ENCODE measurements at places on chromosomes 16 and 17. TPM values are rescaled to one million over a fixed set of nuclear protein-coding genes. Genes with fewer than 3 reads are reported as not detected.

The CNTD1 gene
- not detected for total RNA-seq

DNA sequence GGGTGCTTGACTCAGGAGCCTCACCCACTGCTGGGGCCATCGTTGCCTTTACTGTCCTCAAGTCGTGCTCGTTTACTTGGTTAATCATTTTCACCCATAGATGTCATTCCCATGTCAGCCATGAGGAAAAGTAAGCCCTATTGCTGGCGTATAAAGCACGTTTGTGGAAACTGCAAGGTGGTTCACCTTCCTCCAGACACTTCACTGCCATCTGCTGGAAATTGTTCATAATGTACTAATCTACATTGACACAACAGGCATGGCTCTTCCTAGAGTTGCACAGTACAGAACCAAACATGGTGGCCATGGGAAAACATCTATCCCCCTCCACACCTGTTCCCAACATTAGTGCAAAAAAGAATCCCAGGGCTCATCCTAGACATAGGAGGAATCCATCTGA, 116.6 kb downstream of the ZNF18 start:
- no peak overlapping the region for H3K27ac ChIP-seq
- H3K4me3 ChIP-seq, result no peak overlapping the region
- H3K27me3 ChIP-seq, result no peaks in the 10 kb centered on the region
- DNase-seq, result no peak
- H3K4me1 ChIP-seq, result no peaks in the 10 kb centered on the region

The PRR35 gene
- total RNA-seq, result not detected

The ATAD5 gene
- total RNA-seq, result 0.82 TPM

The MAPK7 gene
- 22.4 TPM for total RNA-seq

The SOX9 gene
- 2.1 TPM for total RNA-seq

The HOXB3 gene
- 30.0 TPM for total RNA-seq

DNA sequence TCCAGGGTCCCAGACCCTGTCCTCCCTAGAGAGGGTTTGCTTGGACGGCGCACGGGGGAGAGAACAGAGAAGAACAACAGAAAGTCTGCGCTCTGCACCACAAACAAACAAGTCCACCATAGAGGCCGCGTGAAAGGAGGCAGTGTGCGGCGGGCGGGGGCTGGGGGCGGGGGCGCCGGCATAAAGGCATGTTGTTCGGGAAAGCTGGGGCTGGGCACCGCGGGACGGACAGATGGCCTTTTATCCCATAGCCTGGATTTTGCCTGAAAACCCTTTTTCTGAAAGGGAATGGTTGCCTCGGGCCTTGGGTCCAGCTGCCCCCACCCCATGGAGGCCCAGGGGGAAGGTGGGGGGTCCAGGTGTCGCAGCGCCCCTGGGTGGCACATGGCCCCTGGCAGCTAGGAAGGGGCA, 26.0 kb downstream of the FA2H start:
- no peak overlapping the region for H3K4me3 ChIP-seq
- peak overlapping the region; percentile 14 for H3K27ac ChIP-seq
- no peaks in the 10 kb centered on the region for H3K36me3 ChIP-seq

- DNase-seq, result no peak
- no peak overlapping the region for H3K27ac ChIP-seq
- no peaks in the 10 kb centered on the region for H3K36me3 ChIP-seq
These were observed 4.7 kb downstream of the ZPBP2 start for GRCh38 chr17:39872751-39873150.

DNA sequence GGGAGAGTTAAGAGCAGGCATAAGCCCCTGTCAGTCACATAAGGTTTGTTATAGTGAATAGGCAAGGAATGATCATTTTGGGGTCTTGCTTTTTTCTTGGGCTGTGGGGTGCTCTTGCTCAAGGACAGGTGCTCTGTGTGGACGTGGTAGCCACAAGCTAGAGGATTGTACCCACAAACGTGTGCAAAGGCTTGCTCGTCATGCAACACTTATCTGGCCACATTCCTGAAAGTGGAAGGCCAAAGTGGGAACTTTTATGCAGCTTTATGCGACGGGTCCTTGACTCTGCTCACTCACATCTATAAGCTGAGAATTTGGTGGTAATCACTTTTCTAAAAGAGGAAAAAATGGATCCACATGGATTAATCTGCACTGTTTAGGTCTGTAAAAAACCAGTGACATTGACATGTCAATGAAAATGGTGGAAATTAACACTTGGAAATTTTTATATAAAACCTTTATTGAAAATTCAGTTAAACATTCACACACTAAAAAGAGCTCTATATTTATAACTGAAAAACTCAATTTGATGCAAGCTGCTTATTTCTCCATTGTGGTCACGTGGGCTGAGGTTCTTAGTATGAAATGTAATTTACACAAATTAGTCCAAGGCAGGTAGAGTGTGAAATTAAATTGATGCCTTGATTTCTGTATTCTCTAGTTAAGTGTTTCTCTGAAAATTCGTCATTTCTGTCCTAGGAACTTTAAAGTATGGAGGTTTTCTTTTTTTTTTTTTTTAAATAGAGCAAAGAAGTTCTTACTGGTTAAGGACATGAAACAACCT, 162.3 kb downstream of the MSI2 start:
- H3K4me1 ChIP-seq, result no peaks in the 10 kb centered on the region
- H3K27me3 ChIP-seq, result no peaks in the 10 kb centered on the region
- H3K4me3 ChIP-seq, result no peak overlapping the region
- H3K27ac ChIP-seq, result no peak overlapping the region

The TMC5 gene
- total RNA-seq, result 0.83 TPM

GRCh38 chr17:74190154-74190553, 13.3 kb upstream of the RPL38 start:
- H3K27ac ChIP-seq, result no peak overlapping the region
- H3K4me1 ChIP-seq, result no peaks in the 10 kb centered on the region
- no peaks in the 10 kb centered on the region for H3K36me3 ChIP-seq
- no peak overlapping the region for H3K4me3 ChIP-seq
- DNase-seq, result no peak

DNA sequence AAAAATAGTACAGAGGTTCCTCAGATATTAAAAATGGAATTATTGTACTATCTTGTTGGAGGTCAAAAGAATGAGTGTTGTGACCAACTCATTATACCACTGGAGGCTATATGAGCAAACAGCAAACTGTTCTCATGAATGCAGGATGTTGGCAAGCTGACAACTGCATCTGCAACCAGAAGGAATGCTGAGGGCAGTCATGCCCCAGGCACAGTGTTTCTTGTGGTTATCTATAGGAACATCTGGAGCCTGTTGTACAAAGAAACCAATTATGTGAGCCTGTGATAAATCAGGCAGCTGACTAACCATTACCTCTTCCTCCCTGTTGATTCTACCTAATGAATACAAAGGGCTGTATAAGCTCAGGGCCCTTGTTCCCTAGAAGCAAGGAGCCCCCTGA, 2057.1 kb downstream of the TP53TG3F start:
- H3K4me3 ChIP-seq, result no peak overlapping the region
- no peak overlapping the region for H3K27ac ChIP-seq
- no peaks in the 10 kb centered on the region for H3K36me3 ChIP-seq
- DNase-seq, result no peak
- no peaks in the 10 kb centered on the region for H3K27me3 ChIP-seq

The TBC1D3E gene
- not detected for total RNA-seq

DNA sequence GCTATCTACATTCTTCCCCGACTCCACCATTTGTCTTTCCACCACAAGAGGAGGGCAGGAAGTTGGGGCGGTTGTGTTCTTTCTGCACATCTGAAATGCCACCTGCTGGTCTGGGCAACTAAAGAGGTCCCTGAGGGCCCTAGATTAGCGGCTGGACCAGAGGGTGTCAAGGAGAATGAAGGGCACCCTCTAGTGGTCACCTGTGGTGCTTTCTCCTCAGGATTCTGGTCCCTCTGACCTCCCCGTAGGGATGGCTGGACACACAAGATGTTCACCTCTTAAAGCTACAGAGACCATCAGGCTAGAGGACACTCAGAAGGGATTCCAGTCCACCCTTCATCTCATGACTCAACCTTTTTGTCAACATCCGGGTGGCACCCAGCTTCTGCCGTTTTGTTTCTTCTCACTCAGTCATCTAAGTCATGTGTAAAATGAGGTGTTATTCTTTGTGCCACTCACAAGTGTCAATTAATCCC, 2.9 kb upstream of the SCIMP start:
- H3K36me3 ChIP-seq, result no peaks in the 10 kb centered on the region
- no peak for DNase-seq
- no peaks in the 10 kb centered on the region for H3K27me3 ChIP-seq
- no peaks in the 10 kb centered on the region for H3K4me1 ChIP-seq
- no peak overlapping the region for H3K4me3 ChIP-seq

DNA sequence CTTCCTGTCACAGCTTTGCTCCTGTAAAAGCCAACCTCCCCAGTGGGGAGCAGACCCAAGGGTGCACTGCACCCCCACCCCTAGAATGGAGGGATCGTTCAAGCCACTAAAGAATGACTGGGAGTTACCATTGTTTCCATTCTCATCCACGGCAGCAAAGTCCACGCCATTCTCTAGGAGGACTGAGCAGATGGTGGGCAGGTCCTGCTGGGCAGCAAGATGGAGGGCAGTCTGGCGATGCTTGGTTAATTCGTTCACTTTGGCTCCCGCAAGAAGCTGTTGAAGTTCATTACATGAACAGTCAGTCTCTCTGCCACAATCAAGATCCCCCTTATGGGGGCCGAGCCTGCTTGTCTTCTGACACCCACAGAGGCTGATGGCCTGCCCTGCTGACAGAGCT, 30.8 kb downstream of the CYB5D2 start:
- peaks cover 90% of the 10 kb centered on the region for H3K36me3 ChIP-seq
- H3K27me3 ChIP-seq, result no peaks in the 10 kb centered on the region
- H3K4me3 ChIP-seq, result no peak overlapping the region
- no peaks in the 10 kb centered on the region for H3K4me1 ChIP-seq

DNA sequence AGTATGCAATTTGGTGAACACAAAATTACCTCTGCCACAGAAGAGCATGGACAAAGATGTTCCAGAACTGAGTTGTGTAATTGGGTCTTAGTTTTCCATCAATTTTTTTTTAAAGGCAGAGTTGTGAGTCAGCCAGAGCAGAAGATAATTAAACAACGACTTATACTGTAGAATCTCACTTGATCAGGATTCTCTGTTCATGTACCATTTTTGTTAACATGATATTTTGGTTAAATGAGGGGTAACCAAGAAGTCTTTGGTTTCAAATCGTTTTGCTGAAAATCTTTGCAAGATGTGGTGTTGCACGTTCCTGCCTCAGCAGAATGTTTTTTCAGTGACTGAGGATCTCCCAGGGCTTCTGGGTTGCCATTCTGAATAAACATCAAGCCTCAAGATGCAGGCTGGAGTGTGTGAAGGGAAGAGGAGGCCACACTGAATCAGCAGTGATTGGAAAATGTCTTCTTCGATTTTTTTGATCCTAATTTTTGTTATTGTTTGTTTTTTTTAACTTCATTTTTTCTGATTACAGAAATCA, 232.6 kb upstream of the IRX3 start:
- no peaks in the 10 kb centered on the region for H3K36me3 ChIP-seq
- no peak for DNase-seq
- no peak overlapping the region for H3K27ac ChIP-seq
- H3K27me3 ChIP-seq, result no peaks in the 10 kb centered on the region

DNA sequence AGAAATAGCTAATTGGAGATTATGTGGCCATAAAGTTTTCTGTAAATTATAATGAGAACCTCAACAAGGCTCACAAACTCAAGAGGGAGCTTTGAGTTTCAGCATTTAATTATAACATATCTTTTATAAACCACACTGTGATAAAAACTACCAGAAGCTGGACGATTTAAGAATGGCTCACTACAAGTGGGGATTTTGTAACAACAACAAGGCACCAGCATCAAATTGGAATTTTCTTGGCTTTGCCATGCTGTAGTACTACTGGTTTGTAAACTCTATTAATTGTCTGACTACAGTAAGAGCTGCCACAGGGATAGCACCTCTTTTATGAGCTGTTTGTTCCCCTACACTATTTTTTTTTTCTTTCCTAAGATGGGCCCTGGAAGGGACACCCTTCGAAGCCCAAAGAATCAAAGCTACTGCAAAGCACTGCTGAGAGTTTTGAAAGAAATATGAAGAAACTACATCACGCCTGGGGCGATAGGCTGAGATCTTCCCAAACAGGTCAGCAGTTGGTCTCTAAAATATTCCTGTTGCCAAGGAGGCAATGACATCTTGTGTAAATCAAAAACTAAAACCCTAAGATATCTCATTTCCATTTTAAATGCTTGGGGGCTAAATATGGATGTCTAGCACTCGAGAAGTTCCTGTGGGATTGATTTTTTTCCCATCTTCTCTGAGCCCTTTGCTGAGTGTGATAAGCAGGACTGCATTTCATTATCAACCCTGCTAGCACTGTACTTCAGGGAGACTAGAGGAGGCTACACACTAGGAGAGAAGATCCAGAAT, 40.9 kb downstream of the SKAP1 start:
- no peaks in the 10 kb centered on the region for H3K4me1 ChIP-seq
- DNase-seq, result no peak
- no peaks in the 10 kb centered on the region for H3K36me3 ChIP-seq
- no peak overlapping the region for H3K27ac ChIP-seq
- no peaks in the 10 kb centered on the region for H3K27me3 ChIP-seq

DNA sequence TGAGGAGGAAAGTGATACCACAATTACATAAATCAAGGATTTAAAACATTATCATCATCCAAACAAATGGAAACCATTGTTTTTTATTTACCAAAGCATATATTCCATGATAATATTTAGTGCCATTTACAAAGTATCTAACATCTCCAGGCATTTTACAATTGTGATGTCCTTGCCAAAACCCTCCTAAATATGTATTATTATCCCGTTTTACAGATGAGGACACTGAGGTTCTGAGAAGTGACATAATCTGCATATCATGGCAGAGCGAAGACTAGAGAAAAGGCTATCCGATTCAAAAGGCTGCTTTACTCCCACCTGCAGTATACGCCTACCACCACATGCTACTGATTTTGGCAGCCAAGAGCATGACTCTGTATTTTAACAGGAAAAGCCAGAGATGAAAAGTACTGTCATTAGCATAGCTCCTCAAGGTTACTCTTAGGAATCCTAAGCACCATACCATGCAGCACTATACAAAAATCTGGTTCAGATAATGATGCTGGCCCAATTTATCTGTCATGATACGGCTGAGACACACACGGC, 301.4 kb downstream of the CA10 start:
- no peak overlapping the region for H3K27ac ChIP-seq
- H3K36me3 ChIP-seq, result no peaks in the 10 kb centered on the region
- H3K4me1 ChIP-seq, result no peaks in the 10 kb centered on the region
- DNase-seq, result no peak
- H3K4me3 ChIP-seq, result no peak overlapping the region

The KRT17 gene
- total RNA-seq, result 1.2 TPM

GRCh38 chr16:79250502-79251098, 349.9 kb downstream of the MAF start:
- peaks cover 15% of the 10 kb centered on the region for H3K4me1 ChIP-seq
- DNase-seq, result no peak
- no peaks in the 10 kb centered on the region for H3K27me3 ChIP-seq
- H3K36me3 ChIP-seq, result no peaks in the 10 kb centered on the region

- no peak for DNase-seq
- H3K27me3 ChIP-seq, result no peaks in the 10 kb centered on the region
- H3K27ac ChIP-seq, result no peak overlapping the region
- H3K36me3 ChIP-seq, result no peaks in the 10 kb centered on the region
- no peak overlapping the region for H3K4me3 ChIP-seq
These were observed 13.8 kb upstream of the HAP1 start for GRCh38 chr17:41748275-41748674.

GRCh38 chr16:7650431-7650830, 317.8 kb downstream of the RBFOX1 start:
- no peaks in the 10 kb centered on the region for H3K4me1 ChIP-seq
- H3K27ac ChIP-seq, result no peak overlapping the region
- H3K36me3 ChIP-seq, result no peaks in the 10 kb centered on the region
- DNase-seq, result no peak
- no peaks in the 10 kb centered on the region for H3K27me3 ChIP-seq

The ZNF597 gene
- total RNA-seq, result 2.5 TPM

- H3K27ac ChIP-seq, result no peak overlapping the region
- H3K27me3 ChIP-seq, result no peaks in the 10 kb centered on the region
- peaks cover 30% of the 10 kb centered on the region for H3K36me3 ChIP-seq
- H3K4me3 ChIP-seq, result no peak overlapping the region
- peak; percentile 39 for DNase-seq
- H3K4me1 ChIP-seq, result peaks cover under 1% of the 10 kb centered on the region
These were observed 16.6 kb downstream of the NXPH3 start for GRCh38 chr17:49592263-49592662.

The SULT1A4 gene
- total RNA-seq, result 2.0 TPM
